ENCODE measurements at places on chromosomes 7 and 10.

- no peak for DNase-seq
Observed at GRCh38 chr7:18450019-18450418, 45.5 kb upstream of the HDAC9 start.

DNA sequence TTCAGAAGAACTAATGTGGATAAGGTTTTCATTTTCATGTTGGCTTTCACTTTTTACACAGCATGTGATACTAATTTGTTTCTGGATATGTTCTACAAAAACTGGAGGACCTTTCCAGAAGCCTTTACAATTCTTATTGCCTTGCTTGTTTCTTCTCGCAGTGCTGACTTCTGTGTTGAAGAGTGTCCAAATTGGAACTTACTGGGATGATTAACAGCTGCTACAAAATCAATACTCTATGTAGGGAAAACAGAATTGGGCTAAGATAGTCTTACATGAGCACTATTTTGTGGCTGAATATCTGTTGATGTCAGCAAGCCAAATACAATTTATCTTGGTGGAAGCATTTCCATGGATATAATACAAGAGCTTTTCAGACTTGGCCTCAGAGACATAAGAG is 351.2 kb downstream of the DGKB start:
- DNase-seq, result no peak

DNA sequence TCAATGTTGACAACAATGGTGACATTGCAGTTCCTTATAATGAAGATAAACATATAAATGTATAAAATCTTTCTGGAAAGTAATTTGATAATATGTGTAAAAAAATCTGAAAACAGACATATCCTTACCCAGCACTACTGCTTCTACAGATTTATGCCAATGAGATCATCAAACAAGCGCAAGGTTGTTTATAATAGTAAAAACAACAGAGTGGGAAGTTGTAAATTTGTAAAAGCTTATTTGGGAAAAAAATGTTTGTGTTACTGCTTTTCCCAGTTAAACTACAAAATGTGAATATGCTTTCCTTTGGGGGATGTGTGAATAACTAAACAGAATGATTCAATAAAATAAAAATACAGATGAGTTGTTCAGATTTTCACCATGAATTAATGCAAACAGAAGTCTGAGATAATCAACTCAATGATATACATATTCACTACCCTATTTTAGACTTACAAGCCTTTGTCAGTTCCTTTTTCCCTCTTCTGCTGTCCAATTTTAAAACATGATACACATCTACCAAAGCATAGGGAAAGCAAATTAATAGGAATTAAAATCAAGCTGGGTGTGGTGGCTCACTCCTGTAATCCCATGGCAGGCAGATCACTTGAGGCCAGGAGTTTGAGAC is 82.1 kb downstream of the USP6NL start:
- no peak for DNase-seq

- no peak for DNase-seq
Observed at GRCh38 chr7:26489391-26489790, 197.7 kb downstream of the SNX10 start.

GRCh38 chr7:74364061-74364460 is 74.9 kb downstream of the CLIP2 start:
- DNase-seq, result no peak

- no peak for DNase-seq
Observed at GRCh38 chr10:90817128-90817889, 40.5 kb downstream of the HTR7 start.

DNA sequence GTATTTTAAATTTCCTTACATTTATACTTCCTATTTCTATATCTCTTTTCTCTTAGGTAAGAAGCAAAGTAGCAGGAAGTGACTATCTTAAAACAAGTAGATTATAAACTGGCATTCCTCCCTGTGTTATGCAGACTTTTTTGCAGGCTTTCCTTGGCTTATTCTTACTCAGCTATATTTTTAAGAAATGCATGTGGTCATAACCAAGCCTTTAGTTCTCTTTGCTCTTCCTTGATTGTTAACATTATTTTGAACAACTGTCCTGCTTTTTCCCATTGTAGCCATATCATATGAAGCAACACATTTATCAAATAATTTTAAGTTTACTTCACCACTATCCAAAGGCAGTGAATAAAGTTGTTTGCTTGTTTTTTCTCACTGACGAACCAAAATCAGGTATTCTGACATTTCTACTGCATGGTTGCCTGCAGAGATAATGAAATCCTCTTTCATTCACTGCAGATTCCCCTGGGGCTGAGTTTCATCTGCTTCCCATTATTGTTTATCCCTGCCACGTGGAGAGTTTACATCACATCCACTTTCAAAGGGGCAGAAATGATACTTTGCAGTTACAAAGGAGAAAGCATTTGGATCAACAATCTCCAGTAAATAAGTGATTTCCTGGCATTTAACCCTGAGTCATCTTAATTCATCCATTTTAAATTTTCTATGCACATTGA is 389.9 kb upstream of the SEMA3C start:
- DNase-seq, result no peak

DNA sequence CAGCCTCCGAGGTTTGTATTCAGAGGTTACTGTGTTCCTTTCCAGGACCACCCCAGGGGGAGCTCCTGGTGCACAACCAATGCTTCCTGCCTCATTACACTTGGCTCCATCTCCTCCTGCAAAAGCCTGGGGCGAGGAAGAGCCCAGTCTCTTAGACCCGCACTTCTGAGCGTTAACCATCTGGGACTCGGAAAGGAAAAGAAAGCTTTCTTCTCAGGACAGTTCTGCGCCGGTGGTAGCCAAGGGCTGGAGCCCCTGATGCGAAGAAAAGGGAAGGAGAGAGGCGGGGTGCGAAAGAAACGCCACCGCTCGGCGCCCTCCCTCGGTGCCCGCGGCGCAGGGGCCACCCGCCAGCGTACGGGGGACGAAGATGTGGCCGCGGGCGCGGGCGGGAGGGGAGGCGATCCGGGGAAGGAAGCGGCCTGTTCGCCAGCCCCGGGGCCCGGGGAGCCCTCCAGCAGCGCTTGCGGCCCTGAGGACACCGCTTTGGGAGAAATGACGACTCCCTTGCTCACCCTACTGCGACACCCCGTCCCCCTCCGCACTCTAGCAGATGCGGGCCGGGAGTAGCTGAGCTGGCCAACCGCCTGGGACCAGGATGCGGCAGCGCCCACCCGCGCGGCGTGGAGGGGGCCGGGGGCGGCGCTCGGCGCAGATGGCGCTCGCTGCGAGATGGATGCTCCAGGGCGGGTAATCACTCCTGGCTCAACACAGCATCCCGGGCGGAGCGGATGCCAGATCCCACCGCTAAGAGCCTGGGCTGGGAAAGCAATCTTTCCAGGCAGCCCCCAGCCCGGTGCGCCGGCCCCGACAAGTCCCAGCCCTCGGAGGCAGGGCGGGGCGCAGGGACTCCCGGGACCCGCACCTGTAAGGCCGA is 1.3 kb downstream of the NRCAM start:
- peak; percentile 32 for DNase-seq

DNA sequence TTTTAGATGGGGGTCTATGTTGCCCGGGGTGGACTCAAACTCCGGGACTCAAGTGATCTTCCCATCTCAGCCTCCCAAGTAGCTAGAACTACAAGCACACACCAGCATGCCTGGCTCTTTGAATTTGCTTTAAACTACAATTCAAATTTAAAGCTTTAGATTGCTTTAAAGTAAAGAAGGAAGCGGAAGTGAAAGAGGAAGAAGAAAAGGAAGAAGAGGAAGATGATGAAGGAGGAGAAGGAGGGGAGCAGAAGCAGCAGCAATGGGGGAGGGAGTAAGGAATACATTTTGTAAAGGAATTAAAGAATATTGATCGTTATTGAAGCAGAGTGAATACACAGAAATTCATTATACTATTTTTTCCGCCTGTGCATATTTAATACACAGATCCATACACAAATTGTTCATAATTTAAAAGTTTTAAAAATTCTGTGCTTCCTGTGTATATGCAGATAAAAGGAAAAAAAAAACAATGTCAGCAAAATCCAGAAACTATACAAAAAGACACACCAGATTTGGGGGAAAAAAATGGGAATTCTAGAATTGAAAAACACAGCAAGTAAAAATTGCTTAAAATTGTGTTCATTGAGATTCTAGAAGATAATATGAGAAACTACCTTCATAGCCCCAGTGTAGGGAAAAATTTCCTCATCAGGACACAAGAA is 60.8 kb upstream of the KCNMA1 start:
- DNase-seq, result no peak

DNA sequence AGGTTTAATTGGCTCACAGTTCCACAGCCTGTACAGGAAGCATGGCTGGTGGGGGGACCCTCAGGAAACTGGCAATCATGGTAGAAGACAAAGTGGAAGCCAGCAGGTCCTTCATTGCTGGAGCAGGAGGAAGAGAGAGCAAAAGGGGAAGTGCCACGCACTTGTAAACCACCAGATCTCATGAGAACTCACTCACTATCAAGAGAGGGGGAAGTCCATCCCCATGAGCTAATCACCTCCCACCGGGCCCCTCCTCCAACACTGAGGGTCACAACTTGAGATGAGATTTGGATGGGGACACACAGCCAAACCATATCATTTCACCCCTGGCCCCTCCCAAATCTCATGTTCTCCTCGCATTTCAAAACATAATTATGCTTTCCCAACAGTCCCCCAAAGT is 171.9 kb upstream of the CACNA2D1 start:
- DNase-seq, result no peak

DNA sequence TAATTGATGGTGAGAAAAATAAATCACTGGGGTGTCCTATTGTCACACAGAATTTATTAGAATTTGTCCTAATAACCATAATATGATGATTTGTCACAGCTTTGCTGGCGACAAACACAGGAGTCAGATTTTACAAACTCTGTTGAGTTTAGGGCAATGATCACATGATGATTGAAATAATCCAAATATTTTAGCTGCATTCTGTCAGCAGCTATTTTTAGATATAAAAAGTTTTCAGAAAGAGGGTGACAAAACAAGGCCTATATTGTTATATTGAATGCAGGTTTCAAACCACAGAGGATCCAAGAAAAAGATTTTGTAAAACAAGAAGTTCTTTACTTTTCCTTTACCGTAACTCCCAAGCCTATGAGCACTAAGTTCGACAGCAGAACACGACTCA is 178.8 kb downstream of the ADAM12 start:
- no peak for DNase-seq

DNA sequence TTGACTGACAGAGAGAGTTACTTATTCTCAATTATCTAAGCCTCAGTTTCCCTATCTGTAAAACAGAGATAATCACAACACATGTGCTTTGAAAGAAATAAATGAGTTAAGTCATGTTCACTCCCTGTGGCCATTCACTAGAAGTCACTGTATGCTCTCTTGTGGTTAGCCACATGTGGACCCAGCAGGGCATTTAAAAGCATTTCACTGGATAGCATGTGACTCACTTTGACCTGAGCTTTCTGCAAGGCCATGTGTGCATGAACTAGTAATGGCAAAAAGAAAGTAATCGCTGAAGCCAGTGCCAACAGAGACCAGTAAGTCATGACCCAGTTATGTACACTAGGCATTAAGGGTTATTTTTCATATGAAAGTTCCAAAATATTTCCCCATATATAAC is 557.0 kb upstream of the IGFBP3 start:
- no peak for DNase-seq

DNA sequence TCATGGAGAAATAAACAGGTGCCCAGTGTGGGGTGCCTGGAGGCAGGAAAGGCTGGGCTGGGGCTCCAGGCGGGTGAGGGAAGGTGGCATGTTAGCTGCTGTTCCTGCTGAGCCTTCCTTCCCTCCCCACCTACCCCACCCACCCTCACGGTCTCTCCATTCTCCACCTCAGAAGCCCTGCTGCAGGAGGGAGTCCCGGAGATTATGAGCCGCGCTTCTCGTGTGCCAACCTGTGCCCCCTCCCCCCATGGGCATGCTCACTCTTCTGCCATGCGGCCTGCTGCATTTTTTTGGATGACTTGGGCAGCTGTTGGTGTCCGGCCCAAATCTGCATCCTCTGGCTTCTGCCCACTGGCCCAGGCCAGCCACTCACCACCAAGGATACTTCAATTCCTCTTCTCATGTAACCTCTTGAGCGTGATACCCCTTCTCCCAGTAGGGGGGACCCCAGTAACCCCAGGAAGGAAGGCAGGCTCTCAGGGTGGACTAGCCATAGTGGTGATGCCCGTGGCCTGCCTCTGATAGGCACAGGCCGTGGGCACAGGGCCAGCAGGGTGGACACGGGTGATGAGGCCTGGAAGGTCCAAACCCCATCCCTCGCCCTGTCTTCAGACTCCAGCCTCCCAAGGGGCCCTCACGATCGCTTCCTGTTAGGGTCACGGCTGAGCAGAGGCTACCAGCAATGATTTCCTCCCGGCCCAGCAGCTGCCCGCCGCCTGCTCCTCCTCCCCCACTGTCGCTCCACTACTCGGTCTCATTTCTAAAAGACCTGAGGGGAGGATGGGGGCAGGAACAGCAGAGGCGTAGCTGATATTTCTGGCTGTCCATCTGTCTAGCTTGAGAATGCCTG is 27.8 kb downstream of the UNC5B start:
- DNase-seq, result peak; percentile 67

DNA sequence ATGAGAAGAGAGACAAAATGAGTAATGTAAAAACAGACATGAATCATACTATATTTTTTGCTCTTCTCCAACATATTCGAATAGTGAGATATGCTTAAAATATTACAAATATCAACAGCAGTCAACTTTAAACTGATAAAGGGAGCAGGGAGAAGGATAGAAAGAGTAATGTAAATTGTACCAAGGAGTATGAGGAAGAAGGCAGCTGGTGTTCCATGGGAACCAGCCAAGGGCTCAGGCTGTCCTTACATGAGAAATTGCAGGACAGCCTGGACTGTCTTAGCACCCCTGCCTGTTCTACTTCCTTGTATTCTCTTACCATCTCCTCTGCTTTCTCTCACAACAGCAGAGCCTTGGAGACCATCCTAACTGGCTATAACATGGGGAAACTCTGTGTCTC is 128.7 kb downstream of the TSPAN12 start:
- no peak for DNase-seq
